ENCODE measurements at places on chromosomes 2 and 18.

DNA sequence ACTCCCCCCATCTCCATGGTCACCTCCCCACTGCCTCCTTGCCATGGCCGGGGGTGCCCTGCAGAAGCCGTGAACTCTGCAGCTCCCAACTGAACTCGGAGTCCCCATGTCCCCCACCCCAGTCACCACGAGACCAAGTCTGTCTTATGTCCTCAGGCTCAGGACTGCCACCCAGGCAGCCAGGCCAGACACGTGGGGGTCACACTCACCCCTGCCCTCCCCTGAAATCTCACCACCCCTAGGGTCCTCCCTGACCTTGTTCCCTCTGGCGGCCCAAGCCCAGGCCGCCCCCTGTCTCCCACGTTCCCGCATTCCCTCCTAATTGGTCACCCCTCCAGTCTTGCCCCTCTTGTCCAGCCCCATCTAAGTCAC lies 11.0 kb downstream of the AQP12A start:
- DNase-seq, result no peak

DNA sequence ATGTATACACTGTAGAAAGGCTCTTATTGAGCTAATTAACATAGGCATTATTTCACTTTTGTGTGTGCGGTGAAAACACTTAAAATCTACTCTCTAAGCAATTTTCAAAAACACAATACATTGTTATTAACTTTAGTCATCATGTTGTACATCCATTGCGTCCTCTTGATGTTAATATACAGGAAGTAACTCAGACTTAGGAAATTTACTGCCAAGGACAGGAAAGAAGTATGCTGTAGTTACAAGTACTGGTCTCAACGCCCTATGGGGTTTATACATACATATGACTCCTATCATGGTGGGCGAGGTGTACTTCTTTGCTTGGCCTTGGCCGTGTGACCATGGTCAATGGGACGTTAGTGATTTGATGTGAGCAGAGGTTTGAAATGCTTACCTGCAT lies 15.5 kb downstream of the SCTR start:
- DNase-seq, result no peak

DNA sequence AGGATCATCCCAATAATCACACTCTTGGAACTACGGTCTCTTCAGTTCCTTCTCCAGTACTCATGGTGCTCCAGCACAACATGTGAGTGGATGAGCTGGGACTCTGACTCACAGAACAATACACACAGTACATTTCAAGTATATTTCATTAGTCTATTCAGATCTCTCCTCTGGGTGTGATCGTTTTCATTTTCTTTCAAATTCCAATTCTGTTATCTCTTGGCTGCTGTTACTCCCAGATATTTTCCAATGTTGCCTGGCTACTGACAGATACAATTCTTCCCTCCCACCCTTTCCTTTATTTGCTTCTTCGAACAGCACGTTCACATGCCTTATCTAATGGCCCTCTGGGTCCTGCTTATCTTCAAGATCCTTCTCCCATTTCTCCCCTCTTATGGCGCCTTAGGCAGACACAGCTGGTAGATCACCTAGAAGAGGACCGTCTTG lies 216.0 kb downstream of the ACKR3 start:
- no peak for DNase-seq

GRCh38 chr2:112692918-112693317 lies 27.9 kb upstream of the NT5DC4 start:
- DNase-seq, result peak; percentile 40

- peak; percentile 29 for DNase-seq
Measured at GRCh38 chr2:226791056-226791486, 8.5 kb downstream of the IRS1 start.

- DNase-seq, result no peak
Measured at GRCh38 chr2:219571311-219572236, at the start of gene OBSL1. TSS of gene OBSL1 (minus strand) at chr2:219571539. CDS start at chr2:219571232, 307 bp downstream.

GRCh38 chr2:44215827-44216226 lies 47.2 kb downstream of the PPM1B start:
- no peak for DNase-seq

GRCh38 chr2:230048010-230048671 lies 20.6 kb downstream of the SLC16A14 start:
- DNase-seq, result no peak

GRCh38 chr2:73839653-73840411 lies 11.1 kb downstream of the STAMBP start:
- DNase-seq, result no peak

- DNase-seq, result no peak
Measured at GRCh38 chr18:30192216-30192615, 850.3 kb downstream of the DSC3 start.

DNA sequence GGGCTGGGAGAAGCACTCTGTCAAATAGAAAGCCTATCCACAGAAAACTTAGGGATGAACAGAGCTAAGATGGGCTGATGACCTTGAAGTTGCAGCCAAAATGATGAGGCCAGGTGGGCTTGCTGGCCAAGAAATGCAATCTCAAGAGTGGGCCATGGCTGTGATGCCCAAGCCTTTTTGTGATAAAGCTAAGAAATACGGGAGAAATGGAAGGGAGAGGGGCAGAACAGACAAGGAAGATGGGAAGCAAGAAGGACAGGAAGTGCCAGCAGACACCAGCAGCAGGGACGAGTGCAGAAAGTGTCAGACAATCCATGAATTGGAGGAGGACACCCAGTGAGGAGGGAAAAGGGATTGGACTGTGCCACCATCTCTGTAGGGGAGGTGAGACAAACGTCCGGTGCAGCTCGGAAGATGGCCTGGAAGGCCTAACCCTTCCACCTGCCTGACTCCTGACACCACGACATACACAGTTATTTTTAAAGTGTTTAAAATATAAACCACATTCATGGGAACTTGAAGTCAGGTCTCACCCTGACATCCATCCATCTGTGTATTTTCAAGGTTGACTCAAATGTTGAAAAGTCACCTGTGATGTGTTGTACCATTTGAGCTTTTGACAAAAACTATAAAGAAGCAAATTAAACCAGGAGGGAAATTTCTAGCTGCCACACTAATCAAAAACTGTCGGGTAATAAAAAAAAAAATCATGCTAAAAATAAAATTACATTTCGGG lies 105.5 kb downstream of the BCL2 start:
- DNase-seq, result no peak

Data from stimulated activated CD8-positive, alpha-beta memory T cell treated with anti-CD3 and anti-CD28 coated beads, Interleukin-7, amount 100 ng/mL, for 48 hours (primary cell).